IPS-NIHi11 (cell line): ENCODE measurements at places on chromosomes 4 and X.
A peak's percentile ranks its signal among the peaks of the same experiment; 100 is the strongest.

DNA sequence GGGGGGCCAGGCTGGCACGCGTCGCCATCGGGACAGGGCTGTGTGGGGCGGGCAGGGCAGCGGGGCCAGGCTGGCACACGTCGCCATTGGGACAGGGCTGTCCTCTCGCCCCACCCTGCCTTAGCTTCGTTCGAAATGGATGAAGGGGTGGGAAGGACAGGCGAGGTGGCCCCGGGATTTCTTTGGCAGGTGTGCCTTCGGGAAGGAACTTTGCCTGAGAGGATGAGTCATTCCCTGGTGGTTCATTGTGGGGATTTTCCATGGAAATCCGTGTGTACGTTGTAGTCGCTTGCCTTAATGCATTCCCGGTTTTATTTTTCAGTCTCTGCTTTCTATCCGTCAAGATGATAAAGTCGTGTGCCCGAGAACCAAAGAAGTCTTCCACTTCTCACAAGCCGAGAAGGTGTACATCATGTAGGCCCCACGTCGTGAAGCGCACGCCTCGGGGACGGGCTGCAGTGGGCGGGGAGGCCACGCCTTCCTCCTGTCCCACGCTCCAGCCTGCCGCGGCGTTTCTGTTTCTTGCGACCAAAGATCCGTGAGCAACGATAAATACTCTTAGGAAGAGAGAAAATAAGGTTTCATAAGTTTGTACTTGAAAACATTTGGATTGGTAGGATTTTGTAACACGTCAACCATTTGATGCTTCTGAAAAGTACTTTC lies 8.1 kb upstream of the UVSSA start:
- no peak for DNase-seq

DNA sequence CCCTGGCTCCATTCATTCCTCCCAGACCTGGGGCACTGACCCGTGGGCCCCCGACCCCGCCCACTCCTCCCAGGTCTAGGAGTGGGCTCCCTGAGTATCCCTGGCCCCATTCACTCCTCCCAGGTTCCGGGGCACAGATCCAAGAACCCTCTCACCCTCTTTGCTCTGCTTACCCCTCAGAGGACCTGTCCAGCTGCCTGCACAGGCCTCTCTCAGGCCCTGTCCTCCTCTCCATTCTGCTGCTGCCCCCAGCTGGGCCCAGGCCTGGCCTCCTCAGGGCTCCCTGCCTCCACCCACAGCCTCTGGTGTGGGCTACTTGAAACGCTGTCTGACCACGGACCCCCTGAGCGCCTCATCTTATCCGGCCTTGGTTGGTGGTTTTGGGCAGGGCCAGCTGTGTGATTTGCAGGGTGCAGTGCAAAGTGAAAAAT lies 217.7 kb upstream of the PSAPL1 start:
- DNase-seq: no peak

GRCh38 chr4:100422894-100423293 lies 94.9 kb downstream of the EMCN start:
- DNase-seq: no peak

GRCh38 chrX:80812176-80812575 lies 2.5 kb upstream of the BRWD3 start:
- peak; percentile 20 for DNase-seq

DNA sequence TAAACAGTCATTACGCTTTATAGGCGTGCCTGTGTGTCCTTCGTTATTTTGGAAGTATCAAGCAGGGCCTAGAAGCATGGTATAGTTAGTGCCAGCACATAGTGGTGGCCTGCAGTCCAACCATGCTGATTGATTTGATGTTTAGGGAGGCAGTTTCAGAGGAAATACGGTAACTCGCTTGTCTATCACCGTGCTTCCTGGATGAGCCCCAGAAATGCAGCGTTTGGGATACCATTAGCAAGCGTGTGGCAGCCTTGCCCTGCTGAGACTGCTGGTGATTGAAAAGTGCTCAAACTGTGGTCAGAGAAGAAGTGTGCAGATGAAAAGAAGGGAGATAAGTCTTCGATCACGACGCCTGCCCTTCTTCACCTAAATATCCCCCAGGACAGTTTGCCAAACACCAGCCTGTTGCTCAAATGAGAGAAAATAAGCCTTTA lies 158.4 kb downstream of the CHIC2 start:
- peak; percentile 61 for DNase-seq
